ENCODE measurements at places on chromosomes 3 and 15.

GRCh38 chr3:66154444-66154861 lies 66.3 kb upstream of the SLC25A26 start:
- no peak for DNase-seq

- DNase-seq = no peak
Observed at GRCh38 chr15:41982133-41982930, 10.0 kb upstream of the EHD4 start.

DNA sequence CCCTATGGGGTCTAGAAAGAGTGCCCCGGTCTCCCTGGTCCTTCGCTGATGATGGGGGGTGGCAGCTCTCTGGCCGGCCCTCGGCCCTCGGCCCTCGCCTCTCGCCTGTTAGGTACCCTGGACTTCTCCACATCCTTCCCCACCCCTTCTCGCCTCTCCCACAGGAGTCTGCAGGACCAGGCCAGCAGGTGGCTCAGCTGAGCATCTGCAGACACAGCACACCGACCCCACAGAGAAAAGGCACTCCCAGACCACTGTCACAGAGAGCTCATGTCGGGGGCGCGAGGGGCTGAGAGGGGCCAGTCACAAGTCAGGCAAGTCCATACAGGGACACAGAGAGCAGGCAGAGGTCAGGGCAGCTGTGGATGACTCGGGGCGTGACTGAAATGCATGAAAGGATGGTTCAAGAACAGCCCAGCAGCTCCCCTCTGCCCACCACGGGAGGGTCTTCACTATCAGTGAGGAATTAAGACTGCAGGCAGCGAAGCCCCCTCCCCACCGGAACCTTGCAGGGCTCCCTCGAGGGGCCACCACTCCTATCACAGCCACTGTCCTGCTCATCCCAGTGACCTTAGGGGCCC lies 181.7 kb upstream of the NSMCE3 start:
- no peak for DNase-seq

DNA sequence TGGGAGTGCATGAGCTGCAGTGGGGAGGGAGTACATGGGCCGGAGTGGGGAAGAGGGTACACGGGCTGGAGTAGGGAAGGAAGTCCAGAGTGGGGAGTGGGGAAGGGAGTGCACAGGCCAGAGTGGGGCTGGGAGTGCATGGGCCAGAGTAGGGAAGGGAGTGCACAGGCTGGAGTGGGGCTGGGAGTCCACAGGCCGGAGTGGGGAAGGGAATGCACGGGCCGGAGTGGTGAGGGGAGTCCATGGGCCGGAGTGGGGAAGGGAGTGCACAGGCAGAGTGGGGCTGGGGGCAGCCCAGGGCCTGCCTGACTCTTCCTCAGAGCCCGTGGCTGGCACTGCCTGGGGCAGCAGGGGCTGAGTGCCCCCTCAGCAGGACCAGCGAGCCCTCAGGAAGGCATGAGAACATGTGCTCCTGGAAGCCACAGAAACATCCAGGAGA lies 40.7 kb downstream of the KLF15 start:
- DNase-seq = no peak

DNA sequence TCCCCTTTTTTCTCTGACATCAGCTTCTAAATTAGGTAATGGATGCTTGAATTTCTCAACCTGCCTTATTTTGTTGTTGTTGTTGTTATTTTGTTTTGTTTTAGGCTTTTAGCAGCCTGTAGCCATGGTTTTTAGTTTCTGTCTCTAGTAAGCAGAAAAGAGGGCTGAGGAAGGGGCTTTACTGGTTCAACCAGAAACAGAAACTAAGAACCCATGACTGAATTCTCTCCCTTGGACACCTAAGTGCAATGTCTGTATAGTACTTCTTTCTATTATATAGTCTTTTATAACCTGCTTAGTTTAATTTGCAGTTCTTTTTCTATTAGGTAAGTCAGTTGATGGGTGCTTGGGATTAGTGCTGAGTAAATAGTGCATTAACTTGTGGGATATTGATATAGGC lies 129.0 kb downstream of the BBX start:
- no peak for DNase-seq

DNA sequence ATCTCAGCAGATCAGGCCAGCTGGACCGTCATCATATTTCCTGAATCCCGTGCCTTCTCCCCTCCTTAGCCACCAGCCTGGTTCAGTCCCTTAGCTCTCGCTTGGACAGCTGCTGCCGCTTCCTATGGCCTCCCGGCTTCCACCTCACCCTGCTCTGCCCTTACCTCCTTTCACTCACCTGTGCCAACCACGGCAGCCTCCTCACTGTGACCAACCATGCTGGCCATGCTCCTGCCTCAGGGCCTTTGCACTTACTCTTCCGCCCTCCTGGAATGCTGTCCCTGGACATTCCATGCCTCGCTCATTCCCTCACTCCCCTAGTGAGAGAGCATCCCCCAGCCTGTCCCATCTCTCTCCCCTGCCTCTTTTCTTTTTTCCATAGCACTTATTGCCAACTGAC lies 19.2 kb downstream of the GRIP2 start:
- DNase-seq = no peak

DNA sequence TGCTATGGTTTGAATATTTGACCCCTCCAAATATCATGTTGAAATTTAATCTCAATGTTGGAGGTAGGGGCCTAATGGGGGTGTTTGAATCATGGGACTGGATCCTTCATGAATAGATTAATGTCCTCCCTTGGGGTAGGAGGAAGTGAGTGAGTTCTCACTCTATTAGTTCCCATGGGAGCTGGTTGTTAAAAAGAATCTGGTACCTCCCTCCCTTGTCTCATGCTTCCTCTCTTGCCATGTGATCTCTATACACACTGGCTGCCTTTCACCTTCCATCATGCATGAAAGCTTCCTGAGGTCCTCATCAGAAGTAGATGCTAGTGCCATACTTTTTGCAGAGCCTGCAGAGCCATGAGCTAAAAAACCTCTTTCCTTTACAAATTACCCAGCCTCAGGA lies 177.7 kb upstream of the MCTP2 start:
- no peak for DNase-seq

- no peak for DNase-seq
Observed at GRCh38 chr15:39283531-39283930, 297.3 kb upstream of the THBS1 start.
